ENCODE measurements at places on chromosomes 16 and 17.
A peak's percentile ranks its signal among the peaks of the same experiment; 100 is the strongest.

GRCh38 chr16:2971134-2971984, 2.2 kb downstream of the PAQR4 start:
- DNase-seq: no peak

DNA sequence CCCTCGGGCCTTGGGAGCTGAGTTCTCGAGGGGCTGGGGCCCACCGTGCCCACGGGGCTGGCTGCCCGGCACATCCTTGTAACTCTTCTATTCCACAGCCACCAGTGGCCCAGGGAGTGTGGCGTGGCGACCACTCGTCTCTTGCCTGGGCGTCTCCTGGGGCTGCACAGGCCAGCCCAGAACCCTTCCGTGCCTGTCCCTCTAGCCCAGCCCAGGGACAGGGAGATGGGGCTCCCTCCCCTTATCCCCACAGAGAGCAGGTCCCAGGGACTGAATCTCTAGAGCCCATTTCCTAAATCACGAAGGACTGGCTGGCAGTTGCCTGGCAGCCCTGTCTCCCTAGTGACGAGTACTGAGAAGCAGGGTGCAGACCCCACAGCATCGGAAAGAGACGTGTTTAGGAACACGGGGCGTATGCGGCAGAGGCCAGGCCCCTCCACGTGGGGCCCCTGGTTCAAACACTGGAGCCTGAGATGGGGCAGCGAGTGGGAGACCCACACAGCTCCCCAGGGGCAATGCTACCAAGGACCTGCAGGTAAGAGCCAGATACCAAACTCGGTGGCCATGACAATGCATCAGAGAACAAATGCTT, 51.0 kb downstream of the TIMM22 start:
- no peak for DNase-seq

- DNase-seq: peak; percentile 50
Observed at GRCh38 chr17:45719335-45720071, 64.6 kb upstream of the CRHR1 start.

- DNase-seq: no peak
Observed at GRCh38 chr16:47247690-47248089, 103.9 kb upstream of the NETO2 start.

DNA sequence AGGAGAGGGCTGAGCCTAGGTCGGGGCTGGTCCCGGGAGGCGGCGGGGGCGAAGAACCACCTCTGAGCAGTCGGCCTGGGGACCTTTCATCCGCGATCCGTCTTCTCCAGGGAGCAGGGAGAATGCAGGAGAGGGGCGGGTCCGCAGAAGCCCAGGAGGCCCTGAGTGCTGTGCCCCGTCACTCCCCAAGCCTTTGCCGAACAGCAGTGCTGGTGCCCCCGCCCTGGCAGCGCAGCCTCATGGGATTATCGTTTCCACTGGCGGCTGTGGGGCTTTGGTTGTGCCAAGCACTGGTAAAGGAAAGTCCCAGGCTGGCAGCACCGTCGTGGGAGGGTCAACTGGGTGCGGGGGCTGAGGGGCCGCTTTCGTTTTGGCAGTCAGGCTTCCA, 631 bp downstream of the TBL3 start:
- no peak for DNase-seq

DNA sequence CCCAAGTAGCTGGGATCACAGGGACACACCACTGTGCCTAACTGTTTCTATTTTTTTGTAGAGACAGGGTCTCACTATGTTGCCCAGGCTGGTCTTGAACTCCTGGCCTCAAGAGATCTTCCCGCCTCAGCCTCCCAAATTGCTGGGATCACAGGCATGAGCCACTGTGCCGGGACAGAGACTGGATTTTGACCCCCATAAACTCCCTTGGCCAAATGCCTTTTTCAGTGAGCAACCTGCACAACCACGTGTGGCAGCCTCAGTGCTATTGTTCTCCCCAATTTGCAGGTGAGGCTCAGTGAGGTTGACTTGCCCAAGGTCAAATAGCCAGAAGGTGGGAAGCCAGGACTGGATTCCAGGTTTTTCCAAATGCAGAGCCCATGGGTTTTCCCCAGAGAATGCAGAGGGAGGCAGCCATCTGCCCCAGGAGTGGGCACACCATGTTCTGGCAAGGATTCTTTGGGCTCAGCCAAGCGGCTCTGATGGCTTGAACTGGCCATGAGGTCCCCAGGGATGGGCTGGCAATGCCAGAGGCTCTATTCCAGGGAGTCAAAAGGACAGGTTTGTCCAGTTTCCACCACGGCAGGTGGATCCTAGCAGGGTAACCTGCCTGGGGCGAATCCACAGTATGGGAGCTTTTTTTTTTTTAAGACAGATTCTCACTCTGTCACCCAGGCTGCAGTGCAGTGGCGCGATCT, 1.8 kb downstream of the IL27 start:
- no peak for DNase-seq

DNA sequence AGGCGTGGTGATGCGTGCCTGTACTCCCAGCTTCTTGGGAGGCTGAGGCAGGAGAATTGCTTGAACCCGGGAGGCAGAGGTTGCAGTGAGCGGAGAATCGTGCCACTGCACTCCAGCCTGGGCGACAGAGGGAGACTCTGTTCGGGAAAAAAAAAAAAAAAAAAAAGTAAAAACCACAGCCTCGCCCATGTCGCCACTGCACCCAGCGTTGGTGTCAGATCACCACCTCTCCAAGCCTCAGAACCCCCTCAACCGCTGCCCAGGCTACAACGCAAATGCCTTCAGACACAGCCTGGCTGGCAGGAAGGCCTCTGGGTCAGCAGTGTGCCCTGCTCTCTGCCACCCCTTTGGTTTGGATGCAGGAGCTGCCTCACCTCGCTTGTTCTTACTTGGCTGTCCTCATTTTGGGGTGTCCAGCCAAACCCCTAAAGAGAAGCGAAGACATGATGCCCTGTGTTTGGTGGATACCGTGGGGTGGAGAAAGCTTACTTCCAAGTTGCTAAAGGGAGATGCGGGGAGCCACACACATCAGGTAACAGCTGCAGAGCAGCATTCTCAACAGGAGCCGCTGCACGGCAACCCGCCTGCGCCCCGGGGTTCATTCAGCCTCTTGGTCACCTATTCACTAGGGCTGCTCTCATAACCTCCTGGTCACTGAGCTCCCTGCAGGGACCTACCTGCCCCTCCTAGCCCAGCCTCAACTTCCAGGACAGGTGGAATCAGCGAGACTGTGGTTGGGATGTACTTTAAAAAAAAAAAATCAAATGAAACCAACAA, 13.0 kb upstream of the CYTH1 start:
- DNase-seq: no peak

Data from AG04449 (cell line).